ENCODE measurements at places on chromosomes 1 and 21.

GRCh38 chr1:36737767-36738166 is 255.1 kb upstream of the CSF3R start:
- DNase-seq = no peak

GRCh38 chr1:243882276-243882675 is 32.2 kb upstream of the AKT3 start:
- DNase-seq = peak; percentile 28

- DNase-seq = no peak
Measured at GRCh38 chr1:154598871-154599635, 8.9 kb downstream of the ADAR start.

GRCh38 chr1:204162494-204163074 is 3.6 kb downstream of the REN start:
- DNase-seq = no peak

- no peak for DNase-seq
Measured at GRCh38 chr1:98336472-98337083, 324.9 kb upstream of the SNX7 start.

GRCh38 chr1:20485527-20486456 is at the start of gene CAMK2N1:
Gene CAMK2N1 (minus strand): TSS chr1:20486210. CDS start chr1:20485379, 831 bp downstream.
- DNase-seq = no peak

GRCh38 chr1:92410706-92411105 is 76.0 kb downstream of the GFI1 start:
- DNase-seq = no peak

DNA sequence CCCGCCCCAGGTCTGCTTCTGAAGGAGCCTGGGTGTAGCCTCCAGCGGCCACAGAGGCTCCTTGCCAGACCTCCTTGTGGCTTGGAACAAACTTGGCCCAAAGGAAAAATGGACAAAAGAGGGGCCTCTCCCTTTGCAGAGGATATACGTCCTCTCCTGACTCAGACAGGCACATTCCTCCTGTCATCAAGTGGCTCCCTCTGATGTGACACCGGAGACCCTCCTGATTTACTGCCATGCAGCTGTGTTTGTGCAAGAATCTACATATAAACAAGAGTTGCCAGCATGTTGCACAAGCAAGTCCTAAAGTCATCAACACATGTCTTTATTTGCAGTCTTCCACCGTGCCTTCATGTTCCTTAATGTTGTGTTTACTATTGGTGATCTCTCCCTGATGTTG is 54.1 kb upstream of the F3 start:
- DNase-seq = peak; percentile 78

GRCh38 chr1:53783056-53783455 is 44.1 kb upstream of the GLIS1 start:
- no peak for DNase-seq

DNA sequence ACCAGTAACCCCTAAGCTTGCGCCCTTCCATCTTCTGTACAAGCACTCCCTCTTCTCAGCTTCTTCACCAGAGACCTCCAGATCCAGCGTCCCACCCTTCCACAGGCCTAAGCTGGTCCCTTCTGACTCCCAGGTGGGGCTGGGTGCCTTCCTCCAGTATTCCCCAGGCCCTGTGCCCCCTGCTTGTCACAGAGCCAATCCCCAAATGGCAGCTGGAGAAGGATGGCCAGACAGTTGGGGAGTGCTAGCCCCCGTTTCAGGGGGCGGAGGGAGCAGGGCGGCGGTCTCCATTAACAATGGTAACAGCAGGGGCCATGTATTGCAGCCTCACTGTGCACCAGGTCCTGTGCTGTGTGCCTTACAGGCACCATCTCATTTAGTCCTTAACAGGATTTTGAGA is 85.7 kb downstream of the KCNN3 start:
- no peak for DNase-seq

DNA sequence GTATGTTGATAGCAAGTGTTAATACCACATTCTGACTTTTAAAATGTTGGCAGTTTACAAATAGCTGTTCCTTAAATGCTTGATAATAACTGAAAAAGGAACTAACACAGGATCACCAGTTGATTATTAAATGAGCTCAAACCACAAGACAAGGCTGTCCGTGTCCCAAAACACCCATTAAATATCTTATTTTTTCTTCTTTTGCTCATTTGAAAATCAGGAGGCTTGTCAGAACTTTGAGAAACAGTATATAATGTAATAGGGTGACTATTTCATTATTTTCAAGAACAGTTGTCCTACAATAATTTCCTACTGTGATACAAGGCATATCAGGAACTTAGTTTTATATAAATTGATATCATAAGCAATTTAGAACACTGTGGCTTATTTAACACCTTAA is 2.7 kb downstream of the CDKN2C start:
- DNase-seq = no peak

DNA sequence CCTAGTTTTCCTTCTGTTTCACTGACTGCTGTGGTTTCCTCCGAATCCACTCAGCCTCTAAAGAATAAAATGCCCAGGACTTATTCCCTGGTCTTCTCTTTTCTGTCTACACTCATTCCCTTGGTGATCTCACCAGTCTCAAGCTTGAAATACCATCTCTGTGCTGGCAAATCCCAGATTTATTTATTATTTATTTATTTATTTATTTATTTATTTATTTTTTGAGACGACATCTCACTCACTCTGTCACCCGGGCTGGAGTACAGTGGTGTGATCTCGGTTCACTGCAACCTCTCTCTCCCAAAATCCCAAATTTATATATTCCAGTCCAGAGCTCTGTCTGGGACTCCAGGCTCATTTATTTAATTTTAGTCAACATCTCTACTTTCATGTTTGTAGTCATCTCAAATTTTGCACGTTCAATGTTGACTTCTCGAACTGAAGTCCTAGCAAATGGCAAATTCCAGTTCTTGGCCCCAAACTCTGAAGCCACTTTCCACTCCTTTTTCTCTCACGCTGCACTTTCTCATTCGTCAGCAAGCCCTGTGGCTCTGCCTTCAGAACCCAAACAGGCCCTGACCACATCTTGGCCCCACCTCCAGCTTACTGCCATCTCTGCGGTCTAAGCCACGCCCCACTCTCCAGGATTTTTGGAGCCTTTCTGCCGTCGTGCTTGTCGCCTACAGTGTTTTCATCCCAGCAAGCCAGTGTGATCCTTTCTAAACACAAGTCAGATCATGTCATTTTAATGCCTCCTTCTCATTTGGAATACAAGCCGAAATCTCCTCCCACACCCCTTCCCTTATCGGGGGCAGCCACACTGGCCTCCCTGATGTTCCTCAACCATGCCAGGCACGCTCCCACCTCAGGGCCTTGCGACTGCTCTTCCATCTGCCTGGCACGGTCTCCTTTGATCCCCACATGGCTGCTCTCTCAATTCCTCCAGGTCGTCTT is 14.2 kb upstream of the TENT5B start:
- no peak for DNase-seq

DNA sequence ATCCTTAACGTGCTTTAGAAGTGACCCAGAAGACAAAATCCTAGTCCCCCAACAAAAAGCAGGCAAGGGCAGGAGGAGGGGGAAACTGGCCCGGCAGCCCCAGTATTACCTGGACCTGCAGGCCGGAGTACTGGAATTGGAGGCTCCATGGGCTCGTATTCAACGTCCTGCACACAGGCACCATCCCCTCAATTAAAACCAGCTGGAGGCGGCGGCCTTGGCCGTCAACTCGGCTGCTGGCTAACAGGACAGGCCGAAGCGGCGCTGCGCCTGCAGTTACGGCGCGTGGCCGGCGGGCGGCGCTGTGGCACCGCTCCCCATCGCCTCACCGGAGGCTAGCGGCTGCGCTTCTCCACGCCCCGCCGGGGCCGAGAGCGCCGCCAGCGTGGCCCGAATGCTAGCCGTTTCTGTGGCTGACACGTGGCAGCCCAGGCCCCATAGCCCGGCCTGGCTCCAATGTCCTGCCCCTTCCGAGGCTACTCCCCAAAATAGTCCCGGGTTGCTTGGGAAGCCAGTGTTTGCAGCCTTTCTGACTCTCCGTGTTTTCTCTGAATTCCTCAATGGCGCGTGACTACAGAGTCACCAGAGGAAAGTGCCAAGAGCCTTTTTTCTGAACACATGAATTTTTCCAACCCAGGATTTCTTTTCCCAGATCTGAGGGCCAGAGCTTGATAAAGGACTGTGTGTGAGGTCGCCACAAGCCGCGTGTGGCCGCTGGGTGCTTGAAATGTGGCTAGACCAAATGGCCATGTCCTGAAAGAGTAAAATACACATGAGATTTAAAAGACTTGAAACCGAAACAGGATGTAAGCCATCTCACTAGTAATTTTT is 82.5 kb downstream of the HHIPL2 start:
- peak; percentile 82 for DNase-seq

- no peak for DNase-seq
Measured at GRCh38 chr1:78318011-78318410, 172.8 kb upstream of the PTGFR start.

- DNase-seq = peak; percentile 87
Measured at GRCh38 chr1:202810615-202811295, at the start of gene PCAT6. Gene PCAT6 (plus strand): TSS chr1:202810954.

DNA sequence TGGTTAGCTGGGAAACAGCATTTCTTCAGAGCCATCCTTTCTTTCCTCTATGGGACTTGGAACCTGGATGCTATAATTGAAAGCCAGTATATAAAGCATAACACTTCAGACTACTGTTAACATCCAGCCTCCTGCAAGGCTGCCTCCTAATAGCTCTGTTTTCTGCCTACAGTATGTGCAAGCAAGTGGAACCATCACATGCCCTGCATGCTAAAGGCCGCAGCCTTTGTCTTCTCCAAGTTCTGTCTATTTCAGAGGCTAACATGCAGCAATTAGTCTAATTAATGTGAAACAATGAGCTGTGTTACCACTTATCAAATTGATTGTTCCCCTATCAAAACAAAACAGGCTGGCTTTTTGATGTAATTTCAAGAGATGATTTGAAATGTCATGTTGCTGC is 82.7 kb upstream of the ESRRG start:
- no peak for DNase-seq

DNA sequence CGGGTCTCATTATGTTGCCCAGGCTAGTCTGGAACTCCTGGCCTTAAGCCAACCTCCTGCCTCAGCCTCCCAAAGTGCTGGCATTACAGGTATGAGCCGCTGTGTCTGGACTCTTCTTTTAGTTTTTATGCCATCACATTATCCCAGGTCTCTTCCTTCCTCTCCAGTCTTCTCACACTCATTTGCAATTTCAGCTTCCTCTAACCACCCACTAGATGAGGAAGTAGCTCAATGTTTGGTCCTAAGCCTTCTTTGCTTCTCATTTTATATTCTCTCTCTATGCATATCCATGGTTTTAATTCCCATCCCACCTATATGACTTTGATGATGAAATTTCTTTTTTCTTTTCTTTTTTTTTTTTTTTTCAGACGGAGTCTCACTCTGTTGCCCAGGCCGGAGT is 3.1 kb upstream of the ZBTB8A start:
- no peak for DNase-seq

GRCh38 chr1:55506740-55507577 is 291.8 kb upstream of the USP24 start:
- DNase-seq = no peak

GRCh38 chr1:79785561-79785960 is 779.0 kb upstream of the ADGRL4 start:
- no peak for DNase-seq

GRCh38 chr1:170305777-170306512 is 160.2 kb downstream of the NTMT2 start:
- no peak for DNase-seq

Measured in skeletal muscle cell (primary cell).